ENCODE measurements at places on chromosomes 2 and 18.

DNA sequence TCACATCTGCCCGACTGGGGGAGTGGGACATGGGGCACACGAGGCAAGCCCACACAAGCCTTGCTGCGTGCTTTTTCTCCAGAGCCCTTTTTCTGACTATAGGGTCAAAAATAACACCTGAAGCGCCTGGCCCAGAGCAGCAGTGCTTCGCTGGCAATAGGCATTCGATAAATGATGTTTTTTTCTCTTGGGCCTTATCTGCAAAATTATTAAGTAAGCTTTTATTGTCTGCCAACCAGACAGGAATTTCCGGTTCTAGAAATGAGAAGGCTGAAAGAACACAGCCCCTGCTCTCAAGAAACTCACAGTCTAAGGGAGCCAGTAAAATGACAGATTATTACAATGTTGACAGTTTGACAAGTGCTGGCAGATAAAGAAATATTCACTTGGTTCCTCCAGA is 2.7 kb upstream of the TMBIM1 start:
- DNase-seq: no peak

GRCh38 chr2:226354434-226354833 is 445.2 kb downstream of the IRS1 start:
- no peak for DNase-seq

- no peak for DNase-seq
Observed at GRCh38 chr18:7927119-7927518, 360.0 kb downstream of the PTPRM start.

- no peak for DNase-seq
Observed at GRCh38 chr2:42135381-42136312, 33.5 kb upstream of the EML4 start.

DNA sequence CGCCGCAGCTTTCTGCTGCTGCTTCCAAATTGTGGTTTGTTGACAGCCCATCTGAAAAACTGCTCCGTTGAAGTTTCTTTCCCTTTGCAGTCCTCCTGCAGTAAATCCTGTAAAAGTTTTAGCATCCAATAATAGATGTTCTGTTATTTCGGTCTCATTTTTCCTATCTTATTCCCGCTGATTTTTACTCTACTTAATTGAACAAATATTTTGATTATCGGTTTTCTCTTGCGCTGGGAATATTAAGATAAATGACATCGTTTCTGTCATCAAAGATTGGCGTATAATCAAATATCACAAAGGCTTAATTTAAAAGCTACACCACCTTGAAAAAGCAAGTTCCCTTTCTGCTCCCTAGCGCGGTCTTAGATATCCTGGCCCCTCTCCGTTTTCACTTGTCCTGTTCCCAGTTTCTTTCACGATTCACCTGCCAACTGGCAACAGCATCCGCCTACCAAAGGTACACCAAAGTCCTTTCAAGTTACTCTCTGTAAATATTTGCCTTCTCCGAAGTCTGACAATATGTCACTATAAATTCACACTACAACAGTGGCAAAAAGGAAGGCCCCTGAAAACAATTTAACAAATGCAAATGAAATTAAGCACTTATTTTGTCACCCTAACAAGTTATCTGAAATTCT is 1.0 kb upstream of the STRN start:
- DNase-seq: no peak

DNA sequence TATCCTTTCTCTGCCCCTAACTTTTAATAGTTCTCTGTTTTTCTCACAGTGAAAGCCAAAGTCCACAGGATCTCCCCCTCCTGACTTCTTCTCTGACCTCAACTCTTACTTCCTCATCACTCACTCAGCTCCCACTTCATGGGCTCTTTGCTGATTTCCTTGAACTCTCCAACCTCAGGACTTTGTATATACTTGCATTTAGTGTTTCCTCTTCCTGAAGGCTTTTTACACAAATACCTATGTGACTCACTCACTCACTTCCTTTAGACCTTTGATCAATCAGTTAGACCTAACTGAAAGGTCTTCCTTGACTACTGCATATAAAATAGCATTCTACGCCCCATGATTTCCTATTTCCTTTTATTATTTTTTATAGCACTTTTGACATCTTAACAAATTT is 233.1 kb upstream of the MEX3C start:
- DNase-seq: no peak

DNA sequence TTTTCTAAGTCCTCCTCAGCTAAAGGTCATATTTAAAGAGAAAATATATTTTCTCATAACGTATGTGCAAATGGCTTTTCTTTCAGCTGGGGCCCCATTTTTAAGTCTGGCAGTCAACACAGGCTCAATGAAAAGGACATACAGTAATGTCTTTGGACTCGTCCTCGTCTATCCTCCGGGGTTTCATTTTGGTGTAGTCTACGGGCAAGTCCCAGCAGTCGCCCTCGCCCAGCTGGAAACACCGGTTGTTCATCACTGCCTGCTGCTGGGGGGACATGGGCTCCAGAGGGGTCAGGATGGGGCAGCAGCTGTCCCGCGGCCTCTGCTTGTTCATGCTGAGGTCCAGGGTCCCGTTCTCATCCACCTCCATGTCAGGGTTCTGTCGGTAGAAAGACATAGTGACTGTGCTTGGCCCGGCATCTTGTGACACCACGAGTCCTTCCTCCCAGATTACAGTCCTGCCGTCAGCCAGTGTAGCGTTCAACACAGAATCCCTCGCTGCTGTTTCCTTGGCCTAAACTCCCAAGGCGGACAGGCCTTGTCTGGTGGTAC is 144.9 kb upstream of the PXDN start:
- no peak for DNase-seq

DNA sequence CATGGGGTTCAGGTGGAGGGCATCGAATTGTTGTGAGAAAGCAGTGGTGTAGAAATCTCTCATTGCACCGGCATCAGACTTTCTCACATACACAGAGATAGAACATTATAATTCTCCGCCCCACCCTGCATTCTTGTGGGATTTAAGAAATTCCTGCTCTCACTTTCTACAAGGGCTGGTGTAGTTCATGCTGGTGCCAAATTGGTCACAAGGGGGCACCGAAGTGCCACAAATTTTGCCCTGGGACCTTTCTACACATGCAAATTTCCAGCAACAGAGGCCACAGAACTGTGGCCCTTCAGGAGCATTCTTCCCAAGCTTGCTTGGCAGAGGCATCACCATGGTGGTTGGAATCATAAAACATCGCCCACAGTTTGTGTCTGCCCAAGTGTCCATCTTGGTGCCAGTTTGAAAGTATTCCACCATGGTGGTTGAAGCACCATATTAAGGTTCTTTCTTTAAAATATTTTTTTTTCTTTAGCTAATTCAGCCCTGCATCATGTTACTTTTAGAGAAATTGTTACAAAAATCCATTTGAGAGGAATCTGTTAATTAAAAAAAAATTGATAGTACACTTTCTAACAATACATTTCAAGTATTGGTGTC is 521.2 kb upstream of the FANCL start:
- DNase-seq: peak; percentile 31

GRCh38 chr2:10170256-10170655 is 47.7 kb downstream of the RRM2 start:
- DNase-seq: no peak

DNA sequence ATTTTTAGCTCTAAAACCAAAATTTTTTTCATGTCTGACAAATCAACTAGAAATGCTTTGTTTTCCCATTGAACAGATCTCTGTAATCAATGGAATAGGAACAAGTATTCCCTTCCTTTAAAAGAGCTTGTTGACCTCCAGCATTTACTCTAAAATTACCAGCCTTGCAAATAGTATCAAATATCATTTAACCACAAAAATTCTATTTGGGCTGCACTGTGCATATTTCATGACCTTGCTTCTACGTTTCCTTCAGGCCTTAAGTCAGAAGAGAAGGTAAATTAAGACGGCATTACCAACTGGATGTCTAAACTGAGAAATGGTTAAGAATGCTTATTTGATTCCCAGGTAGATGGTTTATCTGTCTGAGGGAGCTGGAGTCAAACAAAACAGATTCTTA is 33.3 kb upstream of the NRXN1 start:
- DNase-seq: no peak

- no peak for DNase-seq
Observed at GRCh38 chr2:240732911-240733622, 41.4 kb downstream of the AQP12A start.

- DNase-seq: no peak
Observed at GRCh38 chr2:219205165-219205538, 1.4 kb upstream of the ZFAND2B start.
